MG63 (cell line): ENCODE measurements at places on chromosomes 12 and 14.
A peak's percentile ranks its signal among the peaks of the same experiment; 100 is the strongest.

DNA sequence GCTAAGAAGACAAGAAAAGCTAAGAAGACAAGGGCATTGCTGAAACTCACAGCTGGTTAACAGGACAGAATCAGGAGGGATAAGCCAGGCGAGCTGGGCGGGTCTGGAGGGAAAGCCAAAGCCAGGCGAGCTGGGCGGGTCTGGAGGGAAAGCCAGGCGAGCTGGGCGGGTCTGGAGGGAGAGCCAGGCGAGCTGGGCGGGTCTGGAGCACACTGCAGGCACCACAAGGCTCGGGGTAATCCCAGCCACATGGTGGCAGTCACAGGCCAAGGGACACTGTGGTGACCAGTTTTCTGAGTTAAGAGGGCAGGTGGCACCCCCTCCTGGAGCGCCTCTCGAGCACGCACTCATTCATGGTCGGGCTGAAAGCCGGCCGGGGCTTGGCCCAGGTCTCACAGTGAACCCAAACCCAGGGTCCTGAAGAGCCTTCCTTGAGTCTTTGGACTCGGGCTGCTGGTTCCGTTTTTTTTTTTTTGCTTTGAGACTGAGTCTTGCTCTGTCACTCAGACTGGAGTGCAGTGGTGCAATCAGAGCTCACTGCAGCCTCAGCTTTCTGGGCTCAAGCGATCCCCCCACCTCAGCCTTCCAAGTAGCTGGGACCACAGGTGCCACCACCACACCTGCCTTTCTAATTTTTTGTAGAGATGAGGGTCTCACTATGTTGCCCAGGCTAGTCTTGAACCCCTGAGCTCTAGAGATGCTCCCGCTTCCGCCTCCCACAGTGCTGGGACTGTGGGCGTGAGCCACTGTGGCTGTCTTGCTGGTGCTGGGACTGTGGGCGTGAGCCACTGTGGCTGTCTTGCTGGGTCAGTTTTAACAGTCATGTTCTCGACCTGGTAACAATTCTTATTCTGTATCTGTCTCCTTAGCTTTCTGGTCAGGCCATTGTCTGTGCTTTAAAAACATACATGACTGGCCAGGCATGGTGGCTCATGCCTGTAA lies 40.2 kb downstream of the HSP90AA1 start:
- no peak for DNase-seq

- no peak for DNase-seq
Observed at GRCh38 chr14:33631021-33631420, 319.9 kb downstream of the EGLN3 start.

- peak; percentile 87 for DNase-seq
Observed at GRCh38 chr12:42705863-42706262, 116.3 kb upstream of the PRICKLE1 start.

DNA sequence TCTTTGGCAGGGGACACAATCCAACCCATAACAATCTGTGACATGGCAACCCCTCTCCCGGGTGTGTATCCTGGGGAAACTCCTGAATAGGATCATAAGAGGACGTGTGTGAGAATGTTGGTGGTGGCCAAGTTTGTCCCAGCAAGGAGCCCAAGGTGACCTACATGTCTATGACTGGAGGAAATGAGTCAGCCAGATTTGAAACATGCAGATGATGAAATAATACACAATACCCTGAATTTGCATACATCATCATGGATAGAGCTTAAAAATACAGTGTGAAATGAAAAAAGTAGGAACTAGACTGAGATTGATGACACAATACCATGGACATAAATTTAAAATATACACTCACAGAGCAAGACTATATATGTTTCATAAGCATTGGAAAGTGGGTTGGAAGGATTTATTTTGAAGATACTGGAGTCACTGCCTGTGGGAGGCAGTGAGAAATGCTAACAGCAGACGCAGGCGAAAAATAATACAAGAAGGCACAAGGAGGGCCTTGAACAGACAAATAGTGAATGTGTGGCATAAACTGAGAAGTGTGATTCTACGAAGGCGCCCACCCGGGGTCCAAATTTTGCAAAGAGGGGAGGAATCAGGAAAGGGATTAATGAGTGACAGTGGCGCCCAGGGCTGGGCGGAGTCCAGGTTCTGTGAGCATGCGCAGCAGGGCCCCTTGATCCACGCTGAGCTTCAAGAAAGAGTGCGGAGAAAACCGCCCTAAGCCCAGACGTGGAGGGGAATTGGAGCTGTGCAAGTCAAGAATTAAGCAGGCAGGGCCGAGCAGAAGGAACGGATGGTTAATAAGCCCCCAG lies 7.0 kb upstream of the MAP1LC3B2 start:
- no peak for DNase-seq

DNA sequence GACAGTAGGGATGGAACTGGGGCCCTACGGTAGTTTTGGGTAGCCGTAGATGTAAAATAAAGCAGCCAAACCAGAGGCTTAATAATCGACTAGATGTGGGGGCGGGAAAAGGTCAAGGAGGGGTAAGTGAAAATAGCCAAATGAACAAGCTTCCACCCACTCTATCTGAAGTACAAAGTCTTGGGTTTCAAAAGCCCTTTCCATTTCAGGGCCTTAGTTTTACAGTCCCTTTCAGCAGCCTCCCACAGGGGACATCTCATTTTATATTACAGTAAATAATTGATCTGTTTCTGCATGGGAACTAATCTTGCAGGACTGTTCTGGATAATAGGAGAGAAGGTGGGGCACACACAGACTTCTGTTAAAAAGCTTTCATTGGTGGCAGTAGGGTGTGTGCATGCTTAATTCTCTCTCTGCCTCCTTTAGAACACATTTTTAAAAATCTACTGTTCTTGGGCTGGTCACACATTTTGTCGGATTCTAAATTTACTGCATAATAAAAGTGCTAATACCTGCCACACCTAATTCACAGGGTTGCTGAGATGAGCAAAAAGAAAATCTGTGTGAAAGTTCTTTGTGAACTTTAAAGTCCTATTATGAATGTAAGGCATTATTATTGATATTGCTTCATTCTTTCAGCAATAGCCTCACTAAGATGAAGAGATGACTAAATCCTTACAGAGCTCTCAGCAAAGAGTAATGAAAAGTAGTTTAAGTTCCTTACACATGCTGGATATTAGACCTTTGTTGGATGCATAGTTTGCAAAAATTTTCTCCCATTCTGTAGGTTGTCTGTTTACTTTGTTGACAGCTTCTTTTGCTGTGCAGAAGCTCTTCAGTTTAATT lies 104.6 kb downstream of the ITPR2 start:
- no peak for DNase-seq

GRCh38 chr12:128290938-128291337 lies 24.0 kb downstream of the TMEM132C start:
- DNase-seq: no peak

DNA sequence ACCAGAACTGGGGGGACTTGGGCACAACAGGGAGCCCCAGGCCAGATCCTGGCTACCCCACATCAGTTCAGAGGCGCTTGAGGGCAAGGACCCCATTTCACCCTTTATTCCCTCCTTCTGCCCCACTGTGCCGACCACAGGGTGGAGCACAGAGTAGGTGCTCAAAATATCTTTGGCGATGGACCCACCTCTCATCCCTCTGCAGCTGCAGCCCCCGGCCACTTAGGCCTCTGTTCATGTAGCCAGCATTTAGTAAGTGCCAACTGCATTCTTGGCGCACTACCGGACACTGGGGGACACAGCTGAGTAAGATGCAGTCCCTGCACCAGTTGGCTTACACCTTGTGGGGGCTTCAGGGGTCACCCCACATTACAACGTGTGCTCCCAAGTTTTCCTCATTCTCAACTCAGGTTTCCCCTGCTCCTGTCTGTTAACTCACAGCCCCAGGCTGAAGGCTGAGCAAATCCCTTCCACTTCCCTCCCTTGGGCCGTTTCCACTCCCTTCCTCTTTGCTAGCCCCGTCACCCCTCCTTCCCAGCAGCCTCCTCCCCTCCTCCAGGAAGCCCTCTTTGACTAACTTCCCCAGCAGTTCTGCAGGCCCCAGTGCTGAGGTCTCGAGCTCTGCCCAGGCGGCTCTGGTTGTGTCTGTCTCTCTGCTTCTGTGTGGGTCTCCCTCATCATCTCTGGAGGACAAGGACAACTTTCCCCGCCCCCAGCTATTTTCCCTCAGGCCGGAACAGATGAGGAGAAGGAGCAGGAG lies 26.5 kb downstream of the KRT80 start:
- no peak for DNase-seq

DNA sequence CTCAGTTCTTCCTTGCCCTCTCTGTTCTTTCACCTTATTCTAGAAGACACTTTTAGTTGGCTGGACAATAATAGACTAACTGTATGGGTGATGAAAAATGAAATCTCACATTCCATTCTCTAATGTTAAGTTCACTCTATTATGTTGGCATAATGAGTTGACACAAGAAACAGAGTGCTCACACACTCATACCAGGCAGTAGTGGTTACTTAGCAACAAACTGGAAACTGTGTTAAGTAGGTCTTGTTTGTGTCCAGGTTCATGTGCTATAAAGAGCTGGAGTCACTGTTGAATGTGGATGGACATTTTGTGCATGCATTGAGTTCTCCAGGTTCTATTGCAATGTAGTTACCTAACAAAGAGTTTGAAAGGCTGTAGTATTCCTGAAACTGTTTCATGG lies 16.9 kb upstream of the PPP4R4 start:
- no peak for DNase-seq

DNA sequence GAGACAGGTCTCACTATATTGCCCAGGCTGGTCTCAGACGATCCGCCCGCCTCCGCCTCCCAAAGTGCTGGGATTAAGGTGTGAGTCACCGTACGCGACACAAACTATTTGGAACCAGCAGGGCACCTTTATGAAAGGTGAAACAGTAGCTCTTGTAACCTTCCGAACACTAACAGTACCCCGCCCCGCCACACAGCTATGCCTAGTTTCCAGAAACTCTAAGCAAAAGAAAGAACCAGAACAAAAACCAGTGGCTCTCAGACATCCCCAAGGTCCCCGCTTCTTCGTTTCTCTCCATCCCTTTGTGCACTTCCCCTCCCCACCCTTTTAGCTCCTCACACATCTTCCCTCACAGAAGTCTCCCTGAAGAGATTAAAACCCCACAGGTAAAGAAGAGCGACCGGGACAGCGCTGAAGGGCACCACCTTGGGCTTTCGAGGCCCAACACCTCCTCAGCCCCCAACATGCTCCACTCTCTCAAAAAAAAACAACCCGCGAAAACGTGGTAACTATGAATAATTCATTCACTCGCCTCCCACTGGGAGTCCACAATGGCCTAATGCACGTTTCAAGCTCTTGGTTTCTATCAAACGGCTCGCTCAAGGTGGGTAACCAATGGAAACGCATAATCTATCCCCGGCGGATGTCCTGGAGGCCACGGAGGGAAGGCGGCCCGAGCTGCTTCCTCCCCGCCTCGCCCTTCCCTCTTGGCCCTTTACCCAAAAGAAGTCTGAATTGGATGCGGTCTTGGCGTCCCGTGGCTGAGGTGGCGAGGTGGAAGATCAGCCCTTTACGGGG lies 877 bp downstream of the BAG5 start:
- DNase-seq: peak; percentile 44

DNA sequence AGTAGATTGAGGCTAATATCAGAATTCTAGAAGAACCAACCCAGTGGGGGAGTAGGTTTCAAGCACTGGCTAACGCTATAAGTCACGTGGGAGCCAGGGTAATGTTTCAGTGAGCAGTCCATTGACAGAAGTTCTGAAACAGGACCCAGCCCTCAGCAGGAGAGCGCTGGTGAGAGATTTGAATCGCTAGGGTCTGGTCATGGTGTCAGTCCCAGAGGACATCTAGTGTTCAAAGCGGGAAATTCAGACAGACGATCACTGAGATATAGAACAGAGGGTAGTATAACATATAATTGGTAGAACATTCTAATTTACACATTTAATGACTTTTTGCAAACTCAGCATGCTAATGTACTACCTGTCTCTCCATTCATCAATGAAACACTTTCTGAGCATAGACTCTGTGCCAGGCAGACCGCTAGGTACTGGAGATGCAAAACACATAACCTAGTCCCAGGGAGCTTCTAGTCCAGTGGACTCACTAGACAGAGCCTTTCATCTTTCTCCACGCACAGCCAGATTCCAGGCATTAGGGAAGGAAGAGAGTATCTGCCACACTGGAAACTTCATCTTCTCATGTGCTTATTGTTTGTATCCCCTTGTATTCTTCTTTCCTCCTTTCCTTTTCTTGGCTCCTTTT lies 35.4 kb upstream of the RNASE3 start:
- peak; percentile 23 for DNase-seq

DNA sequence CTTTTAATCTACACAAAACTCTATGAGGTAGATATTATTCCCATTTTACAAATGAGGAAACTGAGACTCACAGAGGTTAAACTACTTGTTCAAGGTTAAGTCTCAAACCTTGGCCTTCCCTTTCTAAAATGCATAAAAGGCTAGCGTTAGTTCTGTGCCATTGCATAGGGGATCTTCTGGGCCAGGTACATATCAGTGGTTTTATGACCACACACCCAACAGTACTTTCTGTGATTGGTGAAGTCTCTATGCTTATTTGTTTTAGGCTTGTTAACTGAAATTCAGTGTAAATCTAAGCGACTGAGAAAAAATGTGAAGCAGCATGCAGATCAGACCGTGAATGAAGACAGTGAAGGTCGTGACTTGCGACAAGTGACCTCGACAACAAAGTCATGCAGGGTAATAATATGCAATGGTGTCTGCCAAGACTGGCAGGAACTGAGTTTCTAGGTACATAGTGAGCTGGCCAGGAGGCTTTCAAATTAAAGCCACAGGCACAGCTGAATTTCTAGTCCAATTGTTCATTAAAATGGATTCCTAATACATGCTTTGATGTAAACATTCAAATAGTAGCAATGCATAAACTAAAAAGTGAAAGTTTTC lies 38.8 kb upstream of the GAS2L3 start:
- no peak for DNase-seq

- no peak for DNase-seq
Observed at GRCh38 chr12:13199592-13199991, 3.1 kb downstream of the EMP1 start.

DNA sequence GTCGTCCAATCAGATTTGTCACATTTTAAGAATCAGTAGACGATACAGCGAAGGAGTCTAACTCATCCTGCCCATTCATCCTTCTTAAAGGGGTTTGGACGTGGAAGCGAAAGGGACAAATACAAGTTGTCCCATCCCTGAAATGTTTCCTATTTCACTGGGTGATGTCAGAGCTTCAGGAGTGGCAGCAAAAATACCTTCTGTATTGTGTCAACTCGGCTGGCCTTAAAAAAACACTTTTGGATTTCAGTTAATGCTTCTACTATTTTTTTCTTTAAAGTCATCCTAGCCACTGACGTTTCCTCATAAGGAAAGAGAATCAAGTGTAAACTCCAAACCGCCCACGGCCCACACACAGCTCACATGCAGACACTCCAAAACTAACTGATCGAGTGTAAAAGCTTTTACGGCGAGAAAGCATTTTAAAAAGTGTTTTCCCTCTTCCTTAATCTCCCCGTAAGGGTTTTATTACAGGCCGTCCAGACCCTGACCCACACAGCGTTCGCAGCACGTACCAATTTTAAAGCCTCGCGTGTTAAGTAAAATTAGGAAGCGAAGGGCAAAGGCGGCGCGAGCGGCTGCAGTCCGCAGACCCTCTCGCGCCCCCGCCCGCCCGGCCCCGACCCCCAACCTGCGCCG lies 593 bp downstream of the CFL2 start:
- DNase-seq: peak; percentile 3

DNA sequence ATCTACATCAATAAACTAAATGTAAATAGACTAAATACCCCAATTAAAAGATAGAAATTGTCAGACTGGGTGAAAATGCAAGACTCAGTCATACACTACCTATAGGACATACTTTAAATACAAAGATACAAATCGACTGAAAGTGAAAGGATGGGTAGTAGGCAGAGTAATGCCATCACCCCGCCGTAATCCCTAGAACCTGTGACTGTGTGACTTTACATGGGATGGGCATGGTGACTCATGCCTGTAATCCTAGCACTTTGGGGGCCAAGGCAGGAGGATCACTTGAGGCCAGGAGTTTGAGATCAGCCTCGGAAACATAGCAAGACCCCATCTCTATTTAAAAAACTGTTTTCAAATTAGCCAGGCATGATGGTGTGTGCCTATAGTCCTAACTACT lies 2.6 kb upstream of the EVL start:
- DNase-seq: no peak
